ENCODE measurements at places on chromosomes 7 and 10.

DNA sequence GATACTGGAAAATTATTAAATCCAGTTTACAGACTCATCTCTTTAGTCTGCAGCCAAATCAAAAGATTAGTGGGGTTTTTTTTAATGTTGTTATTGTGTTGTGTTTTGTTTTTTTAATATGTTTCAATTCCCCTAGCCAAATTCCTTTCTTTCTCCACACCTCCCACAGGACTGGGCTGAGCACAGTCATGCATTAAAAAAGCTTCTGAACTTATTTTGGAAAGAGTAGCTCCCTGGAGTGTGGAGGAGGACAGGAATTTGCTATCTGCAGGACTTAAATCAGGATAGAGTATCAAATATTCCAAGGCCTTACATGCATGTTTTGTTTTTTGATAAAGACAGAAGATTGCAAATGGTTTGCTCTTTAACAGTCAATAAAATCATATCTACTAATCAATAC lies 90.7 kb downstream of the GNAI1 start:
- DNase-seq = no peak

GRCh38 chr10:29650552-29650944 lies 15.8 kb upstream of the SVIL start:
- DNase-seq = no peak

DNA sequence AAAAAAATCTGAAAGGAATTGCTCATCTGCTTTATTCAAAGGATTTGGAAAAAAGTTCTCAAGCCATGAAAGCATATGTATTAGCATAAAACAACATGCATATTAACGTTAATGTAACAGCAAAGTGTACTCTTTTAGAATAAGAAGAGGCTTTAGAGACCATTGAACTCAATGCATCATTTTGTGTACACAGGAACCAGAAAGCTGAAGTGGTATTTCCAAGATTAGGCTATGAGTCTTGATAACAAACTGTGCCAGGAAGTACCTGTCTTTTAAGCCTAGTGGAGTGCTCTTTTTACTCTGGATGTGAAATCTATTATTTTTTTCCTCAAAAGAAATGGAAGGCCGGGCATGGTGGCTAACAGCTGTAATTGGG lies 164.2 kb downstream of the THSD7A start:
- DNase-seq = no peak

DNA sequence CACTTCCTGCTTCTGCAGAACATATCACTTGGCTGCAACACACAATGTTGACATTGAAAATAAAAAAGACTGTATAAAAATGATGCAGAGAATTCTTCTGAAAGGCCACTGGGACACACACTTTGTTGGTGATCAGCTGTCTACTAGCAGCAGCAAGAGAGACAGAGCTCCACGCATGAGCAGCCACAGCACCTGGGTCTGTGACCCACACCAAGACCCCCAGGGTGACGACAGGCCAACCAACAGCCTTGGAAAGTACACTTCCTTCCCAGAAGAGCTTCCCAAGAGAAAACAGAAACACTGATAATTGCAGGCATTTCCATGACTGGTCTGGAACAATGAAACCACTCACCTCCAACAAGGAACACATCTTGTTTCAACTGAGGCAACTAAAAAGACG lies 239.0 kb downstream of the DIP2C start:
- peak; percentile 6 for DNase-seq

GRCh38 chr7:18387191-18387735 lies 108.3 kb upstream of the HDAC9 start:
- no peak for DNase-seq
